ENCODE measurements at places on chromosomes 1 and 21.

- no peak for DNase-seq
These were observed 23.4 kb upstream of the BRDT start for GRCh38 chr1:91925644-91926435.

GRCh38 chr1:68745011-68745410, 248.1 kb upstream of the DEPDC1 start:
- DNase-seq = no peak

- DNase-seq = no peak
These were observed 73.9 kb downstream of the RAP1GAP start for GRCh38 chr1:21594935-21595897.

GRCh38 chr1:65065524-65066418, 82.2 kb upstream of the AK4 start:
- no peak for DNase-seq

DNA sequence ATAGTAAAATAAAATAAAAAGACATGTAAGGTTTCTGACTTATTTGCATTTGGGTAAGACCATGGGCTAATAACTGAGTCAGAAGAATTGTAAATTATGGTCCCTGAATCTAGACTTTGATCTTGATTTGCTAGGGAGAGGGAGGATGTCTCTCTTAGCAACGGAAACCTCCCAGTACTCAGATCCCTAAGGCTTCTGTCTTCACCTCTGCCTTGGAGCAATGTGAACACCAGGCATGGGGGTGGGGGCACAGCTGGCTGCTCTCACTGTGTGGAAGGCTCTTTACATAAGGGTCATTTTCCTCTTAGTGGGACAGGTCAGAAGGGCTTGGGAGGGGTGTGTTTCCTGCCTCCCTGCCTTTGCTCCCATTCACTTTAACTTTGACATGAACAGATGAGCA, 17.0 kb upstream of the TMEM54 start:
- DNase-seq = no peak

DNA sequence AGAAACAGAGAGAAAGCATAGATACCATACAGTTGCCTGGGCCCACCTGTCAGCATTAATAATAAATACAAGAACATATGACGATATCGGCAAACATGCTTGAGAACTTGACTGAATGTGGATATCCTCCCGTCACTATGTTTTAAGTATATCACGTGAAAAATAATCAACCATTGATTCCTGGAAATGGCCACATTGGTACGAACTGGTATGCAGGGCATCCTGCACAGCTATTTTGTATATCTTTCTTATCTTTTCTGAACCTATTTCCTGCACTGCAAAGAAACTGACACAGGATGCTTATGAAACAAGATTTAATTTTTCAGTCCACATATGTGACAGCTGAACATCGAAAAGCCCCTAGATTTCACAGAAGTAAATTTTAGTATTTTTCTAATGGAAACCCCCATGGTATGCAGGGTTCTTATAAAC, 22.8 kb upstream of the RGS1 start:
- no peak for DNase-seq

DNA sequence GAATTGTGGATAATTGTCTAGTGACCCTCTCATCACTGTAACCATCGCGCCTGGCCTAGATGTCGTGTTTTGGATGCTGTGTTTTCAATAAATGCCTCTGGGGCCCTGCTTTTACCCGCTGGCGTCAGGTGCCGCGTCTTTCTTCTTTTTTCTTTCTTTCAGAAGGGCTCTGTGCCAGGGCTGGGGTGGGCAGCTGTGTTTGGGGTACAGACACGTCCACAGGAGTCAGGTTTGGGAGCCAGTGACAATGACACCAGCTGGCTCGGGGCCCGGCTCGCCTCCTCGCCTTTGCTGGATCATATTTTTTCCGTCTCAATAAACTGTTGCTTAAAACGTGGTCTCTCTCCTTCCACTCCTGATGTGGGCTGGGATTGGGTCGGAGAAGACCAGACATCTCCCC, 16.1 kb downstream of the TMEM201 start:
- no peak for DNase-seq

- peak; percentile 73 for DNase-seq
These were observed 26.5 kb downstream of the DMRTB1 start for GRCh38 chr1:53485478-53486394.

GRCh38 chr1:107807405-107807804, 157.6 kb downstream of the VAV3 start:
- DNase-seq = no peak

GRCh38 chr1:224430511-224431113, 4.0 kb downstream of the WDR26 start:
- peak; percentile 11 for DNase-seq

GRCh38 chr1:167707942-167708341, 13.8 kb upstream of the MPZL1 start:
- no peak for DNase-seq

- DNase-seq = no peak
These were observed 362.8 kb downstream of the GPATCH2 start for GRCh38 chr1:217268058-217268457.

DNA sequence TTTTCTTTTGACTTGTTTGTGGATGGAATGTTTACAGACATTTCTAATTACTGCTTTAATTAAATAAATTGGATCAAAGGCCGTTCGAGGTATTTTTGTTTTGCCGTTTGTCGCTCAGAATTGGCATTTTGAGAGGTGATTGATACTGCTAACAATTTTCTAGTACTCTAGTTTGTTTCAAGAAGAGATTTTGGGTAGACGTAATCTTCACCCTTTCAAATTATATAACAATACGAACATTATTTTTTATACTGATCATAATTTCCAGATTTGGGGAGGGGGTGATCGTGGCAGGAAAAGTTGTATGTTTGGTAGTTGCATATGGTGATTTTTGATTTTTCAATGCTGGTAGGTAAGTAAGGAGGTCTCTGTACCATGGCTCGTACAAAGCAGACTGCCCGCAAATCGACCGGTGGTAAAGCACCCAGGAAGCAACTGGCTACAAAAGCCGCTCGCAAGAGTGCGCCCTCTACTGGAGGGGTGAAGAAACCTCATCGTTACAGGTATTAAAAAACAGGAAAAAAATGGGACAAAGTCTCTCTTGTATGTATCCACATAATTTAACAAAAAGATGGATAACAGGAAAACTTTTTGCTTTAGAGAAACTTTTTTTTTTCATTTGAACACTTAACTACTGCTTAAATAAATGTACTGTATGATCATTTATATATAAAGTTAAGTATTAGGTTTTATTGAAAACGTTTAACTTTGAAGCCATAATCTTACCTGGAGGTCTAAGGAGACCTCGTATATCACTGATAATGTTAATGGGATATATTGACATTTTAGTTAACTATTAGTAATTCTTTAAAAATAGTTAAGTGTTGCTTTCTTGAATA, 1.7 kb downstream of the H3-3A start:
- DNase-seq = no peak

- DNase-seq = no peak
These were observed 207.6 kb upstream of the NFIA start for GRCh38 chr1:60874718-60875117.

DNA sequence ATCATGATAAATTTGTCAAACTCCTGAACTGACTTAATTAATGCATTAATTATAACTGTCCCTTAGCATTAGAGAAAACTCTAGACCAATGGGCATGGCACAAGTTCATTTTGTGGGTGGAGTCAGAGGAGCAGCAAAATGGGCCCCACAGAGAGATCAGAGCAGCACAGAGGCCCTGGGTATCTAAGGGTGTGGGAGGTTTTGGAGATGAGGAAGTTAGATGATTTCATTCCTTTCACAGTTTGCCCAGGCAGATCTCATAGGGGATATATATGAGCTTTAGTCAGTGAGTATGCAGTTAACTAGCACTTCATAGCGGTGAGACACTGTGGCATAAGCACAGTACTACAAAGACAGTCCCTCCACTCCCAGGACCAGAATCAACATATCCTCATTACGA, 117.3 kb downstream of the MAB21L3 start:
- DNase-seq = no peak

DNA sequence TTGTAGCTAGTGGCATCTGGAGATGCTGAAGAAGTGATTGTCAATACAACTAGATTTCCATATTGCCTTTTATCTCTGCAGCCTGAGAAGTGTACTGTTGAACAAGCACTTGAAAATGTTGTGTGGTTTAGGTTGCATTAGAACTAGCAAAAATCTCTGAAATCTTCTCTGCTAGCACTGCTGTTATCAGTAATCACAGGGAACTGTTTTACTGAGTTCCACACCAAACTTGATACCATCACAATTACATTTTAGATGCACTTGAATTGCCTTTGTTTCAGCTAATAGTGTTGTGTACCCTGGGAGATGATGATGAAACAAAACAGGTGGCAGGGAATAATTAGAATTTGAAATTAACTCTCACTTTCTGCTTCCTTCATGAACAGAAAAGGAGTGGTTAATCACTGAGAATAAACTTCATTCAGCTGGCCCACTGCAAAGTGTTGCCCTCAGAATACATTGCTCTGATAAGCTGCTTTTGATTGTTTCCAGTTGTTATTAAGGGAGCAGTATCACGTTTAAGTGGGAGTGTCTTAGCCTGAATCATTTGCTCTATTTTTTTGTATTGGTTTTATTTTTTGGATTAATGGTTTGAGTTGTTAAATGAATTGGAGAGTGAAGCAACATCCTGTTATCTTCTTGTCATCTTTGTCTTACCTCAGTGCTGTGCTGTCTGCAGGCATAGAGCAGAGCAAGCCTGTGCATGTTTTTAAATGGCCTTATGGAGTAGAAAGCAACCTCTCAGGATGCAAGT, 13.0 kb downstream of the FAM20B start:
- no peak for DNase-seq

DNA sequence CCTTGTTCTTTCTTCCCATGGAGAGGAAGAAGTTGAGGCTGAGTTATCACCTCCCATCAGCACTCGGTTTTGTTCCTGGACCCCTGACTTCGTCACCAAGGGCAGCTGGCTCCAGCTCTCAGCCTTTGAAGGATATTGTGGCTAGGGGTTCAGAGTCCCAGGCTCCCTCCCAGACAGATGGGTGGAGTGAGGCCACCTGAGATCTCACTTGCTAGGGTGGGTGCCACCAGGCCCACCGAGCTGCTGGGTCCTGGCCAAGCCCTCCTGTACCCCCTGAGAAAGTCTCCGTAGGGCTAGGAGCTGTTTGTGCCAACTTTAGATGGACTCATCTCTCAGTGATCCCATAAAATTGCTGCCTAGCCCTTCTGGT, 6.9 kb downstream of the MX2 start:
- DNase-seq = no peak

- DNase-seq = no peak
These were observed 94.2 kb downstream of the DTL start for GRCh38 chr1:212129781-212130180.

DNA sequence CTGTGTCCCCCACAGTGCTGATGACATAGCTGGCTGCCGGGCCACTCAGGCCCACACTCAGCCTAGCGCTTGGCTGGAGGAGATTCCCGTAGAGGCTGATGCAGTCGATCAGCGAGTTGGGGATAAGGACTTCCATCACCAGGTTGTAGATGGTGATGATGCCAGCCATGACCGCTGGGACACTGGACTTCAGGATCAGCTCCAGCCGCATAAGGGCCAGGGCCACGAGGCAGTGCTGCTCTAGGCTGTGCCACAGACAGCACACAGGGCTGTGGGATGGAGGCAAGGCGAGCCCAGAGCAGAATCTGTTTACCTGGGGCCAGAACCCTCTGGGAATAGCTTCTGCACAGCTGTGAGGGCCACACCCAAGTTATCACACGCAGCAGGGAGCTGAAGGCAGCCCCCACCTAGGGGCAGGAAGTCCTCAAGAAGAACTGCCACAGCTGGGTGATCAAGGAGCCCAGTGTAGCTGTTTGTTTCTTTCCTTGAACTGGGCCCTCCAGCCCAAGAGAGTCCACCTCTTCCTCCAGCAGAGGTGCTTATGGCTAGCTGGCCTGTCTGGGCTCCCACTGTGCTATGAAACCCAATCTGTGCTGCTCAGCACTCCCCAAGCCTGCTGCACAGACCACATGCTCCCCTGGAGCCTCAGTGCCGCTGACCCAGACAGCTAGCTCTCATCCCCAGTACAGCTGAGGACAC, 6.2 kb downstream of the SLC2A1 start:
- no peak for DNase-seq

DNA sequence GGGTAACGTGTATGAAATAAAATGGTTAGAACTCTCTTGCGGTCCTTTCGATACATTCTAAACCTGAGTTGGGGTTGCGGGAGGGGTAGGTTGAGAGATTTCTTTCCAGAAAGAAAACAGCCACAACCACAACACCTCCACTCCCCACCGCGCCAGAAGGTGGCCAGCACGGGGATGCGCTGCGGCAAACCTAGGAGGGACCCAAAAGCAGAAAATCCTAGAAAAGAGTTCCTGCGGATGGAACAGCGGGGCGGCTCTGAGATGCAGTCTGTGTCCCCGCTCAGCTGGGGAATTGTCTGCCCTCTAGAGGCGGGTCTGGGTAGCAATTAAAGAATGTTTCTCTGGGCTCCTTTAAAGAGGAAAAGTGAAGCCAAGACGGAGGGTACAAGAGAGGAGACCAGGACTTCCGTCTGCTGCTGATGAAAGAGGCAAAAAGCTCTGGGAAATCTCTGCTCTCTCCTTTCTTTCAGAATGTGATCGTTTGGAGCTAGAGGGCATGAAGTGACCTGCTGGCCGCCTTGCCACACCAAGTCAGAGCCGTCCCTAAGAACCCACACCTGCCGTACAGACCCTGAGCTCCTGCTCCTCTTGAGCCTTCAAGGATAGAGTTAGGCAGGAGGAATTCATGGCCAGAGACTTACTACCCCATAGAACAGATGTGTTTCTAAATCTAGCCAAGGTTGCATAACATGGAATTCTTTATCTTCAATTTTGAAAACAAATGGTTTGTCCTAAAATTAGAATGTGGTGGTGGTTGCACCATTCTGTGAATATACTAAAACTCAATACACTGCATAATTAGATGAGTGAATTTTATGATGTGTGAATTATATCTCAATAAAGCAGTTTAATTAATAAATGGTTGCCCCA, 46.5 kb upstream of the COA6 start:
- peak; percentile 45 for DNase-seq

DNA sequence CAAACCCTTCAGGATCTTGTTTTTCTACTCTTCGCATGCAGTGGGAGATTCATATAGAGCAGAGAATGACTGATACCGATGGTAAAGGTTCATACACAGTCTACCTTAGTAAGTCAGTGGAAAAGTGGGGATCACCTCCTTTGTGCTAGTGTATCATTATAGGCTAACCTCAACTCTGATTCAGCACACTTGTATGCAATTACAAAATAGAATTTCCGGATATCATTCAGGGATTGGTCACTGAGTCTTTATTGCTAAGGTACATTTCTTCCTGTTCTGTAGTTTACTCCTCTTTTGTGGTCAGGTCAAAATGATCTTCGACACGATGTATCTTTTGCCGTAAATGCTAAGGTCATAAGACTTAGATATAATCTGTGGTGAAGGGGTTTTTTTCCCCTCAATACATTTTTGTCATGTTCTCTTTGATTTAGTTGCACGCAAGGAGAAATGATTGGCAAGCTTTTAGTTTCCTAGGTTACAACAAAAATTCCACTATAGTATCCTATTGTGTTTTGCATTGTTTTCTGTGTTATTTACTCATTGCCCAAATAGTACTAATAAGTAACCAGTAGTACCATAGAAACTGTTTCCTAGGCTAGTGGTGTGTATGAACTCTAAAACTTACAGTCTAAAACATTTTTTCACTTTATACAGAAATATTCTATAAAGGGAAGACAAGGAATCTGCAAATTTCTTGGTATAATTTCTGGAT, 35.7 kb upstream of the PLA2G4A start:
- DNase-seq = no peak

GRCh38 chr1:17027900-17028299, 16.2 kb upstream of the ATP13A2 start:
- DNase-seq = no peak
